ENCODE measurements at places on chromosomes 1 and 21.

DNA sequence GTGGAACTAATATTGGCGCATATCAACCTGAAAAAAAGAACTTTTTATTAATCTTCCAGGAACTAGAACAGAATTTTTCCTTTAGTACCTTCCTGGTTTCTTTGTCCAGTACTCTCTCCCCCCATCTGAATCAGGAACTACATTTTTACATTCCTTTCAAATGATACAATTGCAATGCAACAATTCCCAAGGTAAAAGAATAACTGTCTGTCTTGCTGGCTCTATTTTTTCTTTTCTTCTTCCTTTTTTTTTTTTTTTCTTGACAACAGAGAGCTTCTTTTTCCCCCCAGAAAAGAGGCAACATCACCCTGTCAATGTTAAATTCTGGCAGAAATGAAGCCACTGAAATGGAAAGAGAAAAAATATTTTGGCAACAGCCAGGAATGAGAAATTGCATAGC is 4.5 kb upstream of the CD101 start:
- no peaks in the 10 kb centered on the region for H3K4me1 ChIP-seq
- DNase-seq = no peak
- no peaks in the 10 kb centered on the region for H3K27me3 ChIP-seq
- no peak overlapping the region for H3K4me3 ChIP-seq
- no peaks in the 10 kb centered on the region for H3K36me3 ChIP-seq

DNA sequence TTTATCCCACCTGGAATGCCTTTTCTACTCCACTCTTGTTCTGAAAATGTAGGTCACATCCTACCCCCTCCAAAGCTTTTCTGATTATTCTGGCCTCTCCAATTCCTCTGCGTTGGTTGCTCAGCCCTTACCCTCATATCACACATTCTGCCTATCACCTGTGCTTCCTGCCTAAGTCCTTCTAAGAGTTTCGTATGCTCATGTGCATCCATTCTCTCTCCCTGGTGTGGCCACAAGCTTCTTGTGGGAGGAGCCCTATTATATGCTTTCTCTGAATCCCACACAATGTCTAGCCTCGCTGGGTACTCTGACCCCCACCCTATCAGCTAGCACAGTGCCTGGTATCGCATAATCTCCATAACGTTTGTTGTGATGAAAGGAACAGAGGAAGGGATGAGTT is 54.2 kb downstream of the CD58 start:
- H3K27ac ChIP-seq = no peak overlapping the region
- H3K36me3 ChIP-seq = no peaks in the 10 kb centered on the region
- no peaks in the 10 kb centered on the region for H3K27me3 ChIP-seq
- DNase-seq = no peak
- no peak overlapping the region for H3K4me3 ChIP-seq

DNA sequence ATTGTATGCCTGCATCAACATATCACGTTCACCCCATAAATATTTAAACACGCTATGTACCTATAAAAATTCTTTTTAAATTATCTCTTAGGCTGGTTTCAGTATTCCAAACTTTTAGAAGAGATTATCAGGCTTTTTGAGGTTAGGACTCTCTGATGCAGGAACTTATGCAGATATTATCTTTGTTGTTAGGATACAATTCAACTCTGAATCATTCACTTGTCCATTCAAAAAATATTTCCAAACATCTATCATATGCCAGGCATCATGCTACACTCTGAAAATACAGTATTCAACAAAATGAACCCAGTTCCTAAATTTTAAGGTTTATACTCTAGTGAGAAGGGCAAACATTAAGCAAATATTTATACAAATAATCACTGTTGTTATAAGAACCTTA is 40.5 kb downstream of the ASH1L start:
- no peak overlapping the region for H3K27ac ChIP-seq
- H3K4me1 ChIP-seq = no peaks in the 10 kb centered on the region
- H3K27me3 ChIP-seq = no peaks in the 10 kb centered on the region
- no peaks in the 10 kb centered on the region for H3K36me3 ChIP-seq
- H3K4me3 ChIP-seq = no peak overlapping the region
- no peak for DNase-seq

GRCh38 chr1:209659909-209660308 is 7.7 kb upstream of the LAMB3 start:
- peaks cover 63% of the 10 kb centered on the region for H3K4me1 ChIP-seq
- DNase-seq = no peak
- no peak overlapping the region for H3K4me3 ChIP-seq
- no peak overlapping the region for H3K27ac ChIP-seq

- H3K27me3 ChIP-seq = no peaks in the 10 kb centered on the region
- no peaks in the 10 kb centered on the region for H3K36me3 ChIP-seq
- peak overlapping the region; percentile 94 for H3K27ac ChIP-seq
- peaks cover 41% of the 10 kb centered on the region for H3K4me1 ChIP-seq
- no peak overlapping the region for H3K4me3 ChIP-seq
Observed at GRCh38 chr1:17559615-17560419, 20.3 kb downstream of the ARHGEF10L start.

DNA sequence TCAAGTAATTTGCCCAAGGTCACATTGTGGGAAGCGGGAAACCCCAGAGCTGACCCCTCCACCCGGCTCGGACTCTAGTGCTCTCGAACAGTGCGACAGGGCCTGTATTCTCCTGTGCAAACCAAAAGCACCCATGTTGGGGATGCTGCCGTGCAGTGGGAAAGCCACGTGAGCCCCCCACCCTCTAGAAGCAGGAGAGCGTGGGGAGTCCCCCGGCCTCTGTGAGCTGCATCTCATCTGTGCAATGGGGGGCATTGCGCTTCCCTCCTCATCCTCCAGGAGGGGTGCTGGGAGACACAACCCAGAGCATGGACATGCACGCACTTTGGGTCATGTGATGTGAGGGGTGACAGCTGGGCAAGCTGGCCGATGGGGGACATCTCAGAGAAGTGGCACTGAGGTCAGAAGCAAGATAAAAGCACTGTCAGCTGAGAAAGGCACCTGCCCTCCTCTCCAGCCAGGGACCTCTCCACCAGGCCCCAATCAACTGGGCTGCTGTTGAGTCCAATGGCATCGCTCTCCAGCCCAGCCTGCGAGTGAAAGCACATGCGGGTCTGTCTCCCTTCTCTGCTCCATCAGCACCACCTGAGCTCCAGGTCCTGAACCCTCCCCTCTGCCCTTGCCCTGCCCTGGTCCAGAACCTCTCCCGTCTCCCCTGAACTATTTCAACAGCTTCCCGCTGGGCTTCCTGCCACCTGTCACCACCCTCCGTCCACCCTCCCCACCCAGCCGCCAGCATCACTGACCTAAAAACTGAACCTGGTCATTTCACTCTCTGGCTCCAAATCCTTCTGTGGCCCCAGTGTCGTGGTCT is 76.4 kb upstream of the IFFO2 start:
- no peak for DNase-seq
- H3K4me1 ChIP-seq = peaks cover 38% of the 10 kb centered on the region
- H3K27me3 ChIP-seq = no peaks in the 10 kb centered on the region
- H3K27ac ChIP-seq = peak overlapping the region; percentile 9
- H3K36me3 ChIP-seq = no peaks in the 10 kb centered on the region
- no peak overlapping the region for H3K4me3 ChIP-seq

DNA sequence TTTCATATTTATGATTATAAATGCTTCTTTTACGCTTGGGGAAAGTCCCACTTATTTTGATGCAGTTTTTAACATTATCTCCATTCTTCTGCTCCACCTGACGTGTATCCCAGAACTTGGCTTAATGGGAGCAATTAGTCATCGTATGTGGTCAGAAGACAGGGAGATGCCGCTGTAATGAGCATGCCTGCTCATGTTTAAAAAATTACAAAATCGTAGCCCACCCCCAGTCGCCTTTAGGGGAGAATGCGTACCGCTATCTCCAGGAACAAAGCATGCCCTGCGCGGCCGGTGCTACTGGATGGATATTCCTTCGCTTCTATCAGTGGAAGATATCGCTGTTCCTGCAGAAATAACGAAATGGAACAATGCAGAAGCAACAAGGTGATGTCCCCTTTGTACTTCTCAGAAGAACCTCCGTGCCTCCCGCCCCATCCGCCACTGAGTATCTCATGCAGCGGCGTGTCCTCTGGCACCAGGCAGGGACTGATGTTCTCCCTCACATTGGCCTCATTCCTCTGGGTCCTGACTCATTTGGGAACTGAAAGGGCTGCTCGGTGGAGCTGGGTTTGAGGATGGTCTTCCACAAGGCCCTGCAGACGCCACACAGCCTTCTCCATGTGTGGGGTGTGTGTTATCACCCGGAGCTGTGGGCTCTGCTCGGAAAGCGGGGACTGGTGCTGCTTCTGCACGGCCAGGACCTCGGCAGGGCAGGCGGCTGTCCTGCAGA is 116.3 kb upstream of the COL6A1 start:
- H3K36me3 ChIP-seq = no peaks in the 10 kb centered on the region
- no peaks in the 10 kb centered on the region for H3K4me1 ChIP-seq
- no peak for DNase-seq
- H3K27ac ChIP-seq = no peak overlapping the region
- no peak overlapping the region for H3K4me3 ChIP-seq

- no peaks in the 10 kb centered on the region for H3K4me1 ChIP-seq
- H3K36me3 ChIP-seq = no peaks in the 10 kb centered on the region
- no peak overlapping the region for H3K4me3 ChIP-seq
- no peaks in the 10 kb centered on the region for H3K27me3 ChIP-seq
- H3K27ac ChIP-seq = no peak overlapping the region
Observed at GRCh38 chr1:68624233-68624632, 127.4 kb upstream of the DEPDC1 start.

DNA sequence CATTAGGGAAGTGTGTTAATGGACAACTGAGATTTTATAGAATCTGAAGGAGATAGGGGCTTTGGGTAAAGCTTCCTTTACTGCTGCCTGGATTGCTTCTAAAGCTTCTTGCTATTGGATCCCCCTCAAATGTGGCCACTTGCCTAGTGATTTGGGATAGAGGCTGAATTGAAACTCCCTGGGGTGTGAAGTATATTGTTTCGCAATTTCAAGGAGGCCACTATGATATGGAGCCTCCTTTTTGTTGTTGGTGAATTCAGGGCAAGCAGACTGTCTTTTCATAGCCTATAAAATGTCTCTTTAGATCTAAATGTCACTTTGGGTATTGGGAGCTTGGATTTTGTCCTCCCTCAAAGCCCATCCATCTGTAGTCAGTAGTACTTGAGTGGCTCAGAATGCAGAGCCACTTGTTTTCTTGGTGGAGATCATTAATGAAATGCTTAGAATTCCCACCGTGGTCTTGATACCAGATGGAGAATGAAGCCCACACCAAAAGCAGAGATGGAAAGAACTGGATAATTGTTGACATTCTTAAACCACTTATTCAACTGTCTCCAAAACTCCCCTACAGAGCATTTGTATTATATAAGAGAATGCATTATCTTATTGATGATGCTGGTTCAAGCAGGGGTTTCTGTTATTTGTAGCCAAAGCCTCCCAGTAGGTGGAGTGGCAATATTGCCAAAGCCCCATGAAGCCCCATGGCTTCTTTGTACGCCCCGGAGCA is 144.3 kb upstream of the KCNE2 start:
- H3K4me3 ChIP-seq = no peak overlapping the region
- no peaks in the 10 kb centered on the region for H3K27me3 ChIP-seq
- DNase-seq = no peak
- no peaks in the 10 kb centered on the region for H3K36me3 ChIP-seq

DNA sequence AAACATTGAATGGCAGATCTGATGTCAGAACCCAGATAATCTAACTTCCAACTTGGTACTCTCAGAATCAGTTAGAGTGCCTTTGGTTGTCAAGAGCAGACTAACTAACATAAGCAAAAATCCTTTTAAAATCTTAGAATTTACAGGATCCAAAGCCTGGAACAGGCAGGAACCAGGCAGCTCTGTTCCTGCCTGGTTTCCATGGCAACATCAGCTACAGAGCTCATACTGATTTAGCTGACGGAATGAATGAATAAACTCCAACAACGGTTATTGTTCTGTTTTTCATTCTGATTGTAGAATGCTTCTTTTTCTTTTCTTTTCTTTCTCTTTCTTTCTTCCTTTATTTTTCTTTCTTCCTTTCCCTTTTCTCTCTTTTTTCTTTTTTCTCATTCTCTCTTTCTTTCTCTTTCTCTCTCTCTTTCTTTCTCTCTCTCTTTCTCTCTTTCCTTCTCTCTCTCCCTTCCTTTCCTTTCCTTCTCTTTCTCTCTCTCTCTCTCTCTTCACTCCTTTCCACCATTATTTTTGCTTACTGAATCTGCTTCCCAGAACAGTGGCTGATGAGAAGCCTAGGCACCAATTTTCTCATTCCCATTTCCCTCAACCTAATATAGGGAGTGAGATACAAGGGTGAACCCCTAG is 121.6 kb downstream of the RGS7 start:
- no peak for DNase-seq
- H3K4me1 ChIP-seq = no peaks in the 10 kb centered on the region
- H3K4me3 ChIP-seq = no peak overlapping the region
- no peaks in the 10 kb centered on the region for H3K36me3 ChIP-seq
- no peak overlapping the region for H3K27ac ChIP-seq

DNA sequence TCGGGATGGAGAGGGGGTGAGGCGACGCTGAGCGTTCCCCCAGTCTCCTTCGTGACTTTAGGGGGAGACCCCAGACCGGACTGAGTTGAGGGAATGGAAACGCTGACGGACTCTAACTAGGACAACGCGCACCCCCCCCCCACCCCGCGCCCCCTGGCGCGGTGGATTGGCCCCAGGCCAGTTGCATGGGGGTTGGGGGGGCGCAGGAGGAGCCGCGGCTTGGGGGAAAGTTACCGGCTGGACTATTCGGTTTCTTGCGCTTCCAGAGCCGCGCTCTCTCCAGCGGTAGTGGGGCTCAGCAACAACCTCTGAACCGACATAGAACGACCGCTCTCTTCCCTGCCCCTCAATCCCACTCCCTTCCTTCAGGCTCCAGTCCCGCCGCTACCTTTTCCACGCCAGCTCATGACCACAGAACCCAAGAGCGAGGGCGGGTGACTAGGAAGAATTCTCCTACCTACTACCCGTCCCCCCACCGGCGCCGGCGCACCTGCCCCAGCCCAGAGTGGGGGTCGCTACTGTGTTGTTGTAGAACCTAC is 694 bp downstream of the ZBTB7B start:
- H3K4me3 ChIP-seq = peak overlapping the region; percentile 94
- peak; percentile 55 for DNase-seq
- H3K27me3 ChIP-seq = no peaks in the 10 kb centered on the region
- peaks cover 60% of the 10 kb centered on the region for H3K4me1 ChIP-seq

GRCh38 chr1:203120325-203121153 is 7.0 kb upstream of the ADORA1 start:
- no peak overlapping the region for H3K27ac ChIP-seq
- no peak overlapping the region for H3K4me3 ChIP-seq
- no peaks in the 10 kb centered on the region for H3K27me3 ChIP-seq
- H3K36me3 ChIP-seq = no peaks in the 10 kb centered on the region

DNA sequence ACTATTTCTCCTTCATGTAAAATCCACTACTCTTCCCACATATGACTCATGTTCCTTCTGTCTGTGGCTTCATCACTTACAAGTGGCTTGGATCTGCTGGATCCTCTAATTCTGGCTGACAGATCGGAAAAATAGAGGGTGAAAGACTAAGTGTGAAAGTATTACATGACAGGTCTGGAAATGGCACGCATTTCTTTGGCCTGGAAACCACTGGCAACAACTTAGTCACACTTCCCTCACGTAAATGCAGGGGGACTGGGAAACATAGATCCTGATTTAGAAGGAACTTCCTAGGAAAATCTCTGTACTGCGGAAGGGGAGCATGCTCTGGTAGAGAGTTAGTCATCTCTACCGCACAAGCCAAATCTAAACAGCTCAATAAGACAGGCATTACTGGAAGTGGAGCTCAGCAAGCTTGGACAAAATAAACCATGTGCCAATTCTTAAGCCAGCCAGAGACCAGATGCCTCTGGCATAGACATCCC is 305.4 kb upstream of the PTBP2 start:
- no peaks in the 10 kb centered on the region for H3K4me1 ChIP-seq
- H3K36me3 ChIP-seq = no peaks in the 10 kb centered on the region
- no peak overlapping the region for H3K27ac ChIP-seq
- H3K27me3 ChIP-seq = no peaks in the 10 kb centered on the region
- no peak for DNase-seq
- no peak overlapping the region for H3K4me3 ChIP-seq

Data from liver (tissue), 10 donors.